Fibroblast of skin of scalp (primary cell): ENCODE measurements at places on chromosomes 4 and X.

- DNase-seq: no peak
These were observed 20.9 kb downstream of the HNRNPD start for GRCh38 chr4:82352825-82353366.

DNA sequence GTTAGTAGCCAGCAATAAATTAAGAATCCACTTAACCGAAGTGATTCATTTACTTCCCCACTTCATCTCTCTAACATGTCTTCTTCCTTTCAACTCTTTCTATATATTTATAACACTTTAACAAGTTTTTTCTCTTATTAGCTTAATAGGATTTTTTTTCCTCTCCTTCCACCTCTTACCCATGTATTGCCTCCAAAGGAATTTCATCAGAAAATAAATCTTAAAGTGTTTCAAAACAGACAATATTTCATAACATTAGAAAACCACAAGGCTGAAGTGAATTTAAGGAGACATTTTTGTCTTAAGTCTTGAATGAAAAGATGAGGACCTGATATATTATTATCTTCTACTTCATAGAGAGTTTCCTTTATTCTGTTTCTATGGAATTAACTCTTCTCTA is 101.5 kb downstream of the PDGFC start:
- DNase-seq: peak; percentile 42

GRCh38 chrX:154304846-154305245 is 9.3 kb downstream of the TKTL1 start:
- no peak for DNase-seq

- no peak for DNase-seq
These were observed 136.5 kb upstream of the GALNTL6 start for GRCh38 chr4:171676555-171677215.

- peak; percentile 22 for DNase-seq
These were observed at the start of gene LRBA for GRCh38 chr4:151014521-151015458. Gene LRBA, minus strand, starts transcription at chr4:151015284. Its CDS starts 642 bp downstream, at chr4:151014642.

GRCh38 chr4:3177905-3178304 is 71.1 kb upstream of the MSANTD1 start:
- no peak for DNase-seq

- DNase-seq: peak; percentile 59
These were observed 459.7 kb upstream of the FAT1 start for GRCh38 chr4:187183346-187183745.

DNA sequence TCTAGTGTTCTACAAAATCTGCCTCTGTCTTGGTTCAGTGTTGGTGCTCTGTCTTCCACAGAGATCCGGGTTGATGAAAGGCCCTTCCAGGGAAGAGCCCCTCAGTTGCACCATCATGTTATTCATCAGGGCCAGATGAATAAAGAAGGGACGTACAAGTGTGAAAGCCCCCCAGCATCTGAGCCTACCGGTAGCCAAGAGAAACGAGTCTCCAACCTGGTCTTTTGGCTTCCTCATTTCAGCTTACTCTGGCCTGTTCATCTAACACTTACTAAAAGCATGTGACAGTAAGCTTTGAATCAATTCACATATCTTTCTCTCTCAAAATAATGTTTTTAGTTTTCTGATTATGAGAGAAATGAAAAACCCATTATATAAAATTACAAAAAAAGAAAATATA is 19.2 kb downstream of the MEPE start:
- DNase-seq: no peak

DNA sequence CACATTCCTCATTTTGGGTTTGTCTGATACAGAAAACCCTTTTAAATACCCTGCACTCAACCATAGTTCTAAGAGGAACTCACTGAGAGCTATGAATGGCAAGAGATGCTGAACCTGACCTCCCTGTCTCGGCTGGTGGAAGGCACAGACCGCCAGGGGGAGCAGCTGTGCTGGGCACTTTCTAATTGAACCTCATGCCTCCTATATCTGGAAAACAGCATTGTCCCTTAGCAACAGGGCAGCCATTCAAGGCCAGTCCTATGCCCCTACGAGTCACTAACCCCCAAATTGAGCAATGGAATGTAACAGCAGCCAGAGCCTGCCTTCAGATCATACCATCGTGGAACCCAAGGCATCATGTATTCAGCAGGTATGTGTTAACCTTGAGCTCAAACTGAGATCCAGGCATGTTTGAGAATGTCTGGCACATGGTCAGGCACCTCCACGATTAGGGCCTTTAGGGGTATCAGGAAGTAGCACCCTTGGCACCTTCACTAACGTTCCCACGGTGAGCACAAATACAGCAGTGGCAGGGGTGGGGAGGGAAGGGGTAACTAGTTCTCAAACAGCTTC is 5.1 kb downstream of the USP27X start:
- peak; percentile 54 for DNase-seq

DNA sequence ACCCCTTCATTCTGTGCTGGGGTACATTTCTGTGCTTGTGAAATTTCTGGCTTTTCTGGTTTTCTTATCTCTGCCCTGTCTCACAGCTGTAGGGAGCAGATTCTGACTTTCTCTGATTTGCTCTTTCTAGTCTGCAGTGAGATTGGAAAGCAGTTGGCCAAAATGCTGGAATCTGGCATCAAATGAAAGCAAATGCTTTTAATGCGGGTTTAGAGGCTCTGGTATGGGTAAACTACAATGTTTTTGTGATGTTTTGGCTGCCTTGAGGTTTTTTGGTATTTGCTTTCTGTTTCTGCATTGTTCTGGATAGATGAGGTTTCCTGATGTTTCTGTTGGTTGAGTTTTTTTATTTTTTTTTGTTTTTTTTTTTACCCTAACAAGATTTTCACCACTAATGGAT is 23.8 kb downstream of the SMIM20 start:
- peak; percentile 77 for DNase-seq

- DNase-seq: no peak
These were observed 586.6 kb downstream of the C4orf33 start for GRCh38 chr4:129682586-129682985.

GRCh38 chr4:7132249-7132648 is 60.1 kb upstream of the SORCS2 start:
- no peak for DNase-seq
